ENCODE measurements at places on chromosomes 11 and 22.

DNA sequence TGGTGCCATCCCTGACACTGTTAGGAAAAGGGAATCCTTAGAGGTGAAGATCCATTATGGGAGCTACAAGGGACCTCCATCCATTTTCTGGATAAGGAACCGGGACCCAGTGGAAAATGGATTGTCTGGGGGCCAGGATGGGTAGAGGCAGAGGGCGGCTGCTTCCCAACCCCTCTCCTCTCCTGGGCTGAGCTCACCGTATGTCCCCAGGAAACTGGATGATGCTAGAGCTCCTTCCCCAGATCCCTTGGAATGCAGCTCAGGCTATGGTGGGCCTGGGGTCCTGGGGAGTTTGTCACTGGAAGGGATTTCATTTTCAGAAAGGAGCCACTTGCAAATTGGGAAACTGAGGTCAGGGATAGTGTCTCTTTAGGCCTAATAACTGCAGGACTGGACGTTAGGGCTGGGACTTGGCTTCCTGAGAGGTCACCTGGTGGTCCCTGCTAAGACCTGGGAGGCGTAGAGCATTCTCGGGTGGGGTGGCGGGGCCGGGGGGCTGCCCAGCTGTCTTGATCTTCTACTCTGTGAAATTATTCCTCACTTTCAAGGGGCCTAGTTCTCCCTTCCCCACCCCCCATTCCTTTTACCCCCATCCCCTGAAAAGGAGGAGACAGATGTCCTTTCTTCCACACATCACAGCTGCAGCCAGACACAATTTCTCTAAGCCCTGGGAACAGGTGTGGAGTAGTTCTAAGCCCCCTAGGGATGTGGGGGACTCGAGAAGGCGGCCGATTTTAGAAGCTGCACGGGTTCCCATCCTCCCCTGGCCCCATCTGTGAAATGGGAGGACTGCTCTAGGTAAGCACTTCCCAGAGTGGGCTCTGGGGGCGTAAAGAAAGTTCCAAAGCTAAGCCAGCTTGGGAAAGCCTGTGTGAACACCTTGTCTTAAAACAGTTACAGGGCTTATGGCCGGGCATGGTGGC is 99.8 kb downstream of the PKNOX2 start:
- no peak for DNase-seq

GRCh38 chr11:99693941-99694492 is 673.3 kb downstream of the CNTN5 start:
- peak; percentile 15 for DNase-seq

- DNase-seq, result no peak
Measured at GRCh38 chr11:118883368-118884071, at the start of gene CXCR5. Gene CXCR5, plus strand, starts transcription at chr11:118883892. Its CDS starts 50 bp downstream, at chr11:118883942.

DNA sequence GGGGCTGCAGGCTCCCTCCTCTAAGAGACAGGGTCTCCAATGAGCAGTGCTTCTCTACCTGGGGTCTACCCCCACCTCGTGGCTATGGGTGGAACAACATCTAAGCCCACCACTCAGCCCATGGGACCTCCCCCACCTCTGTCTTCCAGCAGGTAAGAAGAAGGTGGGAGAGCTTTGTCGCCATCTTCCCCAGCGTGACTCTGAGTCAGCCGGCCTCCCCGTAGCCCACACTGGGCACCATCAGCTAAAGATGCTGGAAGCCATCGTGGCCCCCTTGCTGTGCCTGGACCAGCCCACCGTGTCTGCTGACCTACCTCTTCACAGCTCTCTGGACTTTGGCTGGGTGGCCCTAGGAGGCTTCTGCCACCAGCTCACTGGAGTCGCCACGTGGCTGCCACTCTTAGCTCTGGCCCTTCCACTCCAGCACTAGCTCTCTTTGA is 944 bp downstream of the C11orf86 start:
- DNase-seq, result no peak

DNA sequence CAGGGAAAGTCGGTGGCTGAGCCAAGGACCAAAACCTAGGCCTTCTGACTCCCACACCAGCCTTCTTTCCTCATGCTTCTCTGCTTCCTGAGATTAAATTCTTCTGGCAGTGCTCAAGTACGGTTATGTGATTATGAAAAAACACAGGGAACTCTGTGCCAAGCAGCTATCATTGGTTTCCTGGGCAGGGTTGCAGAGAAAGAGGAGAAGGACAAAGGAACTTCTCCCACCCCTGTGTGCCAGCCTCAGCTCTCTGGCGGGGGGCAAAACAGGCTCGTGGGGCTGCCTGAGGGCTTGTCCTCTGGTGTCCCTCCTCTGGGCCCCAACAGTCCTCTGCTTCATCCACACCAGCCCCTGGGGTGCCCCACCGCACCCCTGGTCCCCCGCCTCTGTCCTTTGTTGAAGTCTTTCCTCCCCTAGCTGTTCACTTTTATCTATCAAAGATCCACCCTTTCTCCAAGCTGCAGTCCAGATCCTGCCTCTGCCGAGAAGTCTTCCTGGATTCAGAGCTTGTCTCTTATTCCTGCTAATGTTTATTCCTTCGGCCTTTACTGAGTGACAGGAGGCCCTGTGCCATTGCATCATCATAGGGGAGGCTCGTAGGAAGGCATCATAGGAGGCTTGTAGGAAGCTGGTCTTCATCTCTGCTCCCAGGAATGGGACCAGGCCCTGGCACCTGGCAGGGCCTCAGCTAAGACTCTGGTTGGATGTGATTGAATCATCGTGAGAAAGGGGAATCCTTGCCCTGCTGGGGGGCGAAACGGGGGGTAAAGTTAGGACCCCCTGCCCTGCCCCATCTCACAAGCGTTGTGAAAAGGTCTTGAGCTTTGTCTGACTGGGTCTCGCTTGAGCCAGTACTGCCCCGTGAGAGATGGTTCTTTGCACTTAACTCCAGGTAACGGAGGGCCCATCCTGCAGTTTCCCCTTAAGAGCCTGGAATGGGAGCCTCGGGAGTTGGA is 11.5 kb upstream of the FTH1 start:
- DNase-seq, result peak; percentile 35

GRCh38 chr22:35477911-35478582 is 62.6 kb upstream of the RASD2 start:
- peak; percentile 86 for DNase-seq

DNA sequence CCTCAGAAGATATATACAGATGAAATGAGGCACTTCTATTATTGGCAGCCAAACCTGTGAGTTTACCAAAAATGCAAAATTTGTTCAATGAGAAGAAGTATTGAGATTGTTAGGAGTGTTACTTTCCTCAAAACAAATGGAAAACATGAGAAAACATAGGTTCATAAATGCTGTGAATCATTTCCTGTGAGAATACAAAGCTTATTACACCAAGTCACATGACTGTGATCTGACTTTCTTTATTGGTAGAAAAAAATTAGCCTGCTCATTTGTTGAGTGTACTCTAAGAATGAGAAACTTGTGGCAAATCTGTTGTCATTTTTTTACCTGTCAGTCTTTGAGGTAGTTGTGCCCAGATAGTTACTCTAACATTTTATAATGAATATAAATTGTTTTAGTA is 215.1 kb downstream of the TMEM135 start:
- no peak for DNase-seq

DNA sequence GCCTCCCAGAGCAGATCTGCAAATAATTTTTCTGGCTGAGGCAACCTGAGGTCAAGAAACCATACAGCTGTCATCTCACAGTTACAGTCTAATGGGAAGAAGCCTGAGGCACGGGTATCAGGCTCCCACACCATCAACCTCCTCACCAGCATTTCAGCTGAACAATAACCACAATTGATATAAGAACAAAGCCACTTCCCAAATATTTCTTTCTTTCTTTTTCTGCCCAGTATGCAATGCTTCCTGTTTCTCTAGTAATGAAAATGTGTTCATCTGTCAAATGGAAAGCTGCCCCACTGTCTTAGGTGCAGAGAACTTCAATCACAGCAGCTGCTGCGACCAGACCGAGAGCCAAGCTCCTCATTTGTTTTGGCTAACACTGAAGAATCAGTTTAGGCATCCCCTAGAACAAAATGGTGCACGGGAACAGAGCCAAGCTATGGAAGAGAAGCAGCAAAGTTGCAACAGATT is 108.4 kb downstream of the BLID start:
- no peak for DNase-seq

GRCh38 chr22:30219049-30219654 is 27.4 kb downstream of the LIF start:
- no peak for DNase-seq

All from right lung (tissue), 10 donors.